ENCODE measurements at places on chromosomes 5 and 9.

GRCh38 chr9:137278721-137279711 lies 1.5 kb downstream of the TOR4A start:
- DNase-seq: no peak

GRCh38 chr5:17882760-17883488 lies 248.7 kb downstream of the TAF11L14 start:
- no peak for DNase-seq

GRCh38 chr9:117035546-117035945 lies 348.4 kb downstream of the TRIM32 start:
- no peak for DNase-seq

DNA sequence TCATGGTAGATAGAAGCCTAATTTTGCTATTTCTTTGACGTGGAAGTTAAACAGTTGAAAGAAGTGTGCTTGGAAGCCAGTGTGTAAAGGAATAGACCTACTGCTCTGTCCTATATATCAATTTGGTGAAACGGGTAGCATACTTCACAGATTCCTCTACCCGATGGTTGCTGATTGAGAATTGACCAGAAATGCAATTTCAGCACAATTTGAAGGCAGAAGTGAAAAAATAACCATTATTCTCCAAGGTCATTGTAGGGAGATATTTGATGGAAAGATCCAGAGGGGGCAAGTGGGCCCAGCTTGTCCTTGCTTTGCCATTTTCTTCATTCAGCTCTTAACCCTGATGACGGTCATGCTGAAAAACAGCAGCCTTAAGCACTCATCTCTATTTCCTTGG lies 15.3 kb downstream of the CDH12 start:
- no peak for DNase-seq

DNA sequence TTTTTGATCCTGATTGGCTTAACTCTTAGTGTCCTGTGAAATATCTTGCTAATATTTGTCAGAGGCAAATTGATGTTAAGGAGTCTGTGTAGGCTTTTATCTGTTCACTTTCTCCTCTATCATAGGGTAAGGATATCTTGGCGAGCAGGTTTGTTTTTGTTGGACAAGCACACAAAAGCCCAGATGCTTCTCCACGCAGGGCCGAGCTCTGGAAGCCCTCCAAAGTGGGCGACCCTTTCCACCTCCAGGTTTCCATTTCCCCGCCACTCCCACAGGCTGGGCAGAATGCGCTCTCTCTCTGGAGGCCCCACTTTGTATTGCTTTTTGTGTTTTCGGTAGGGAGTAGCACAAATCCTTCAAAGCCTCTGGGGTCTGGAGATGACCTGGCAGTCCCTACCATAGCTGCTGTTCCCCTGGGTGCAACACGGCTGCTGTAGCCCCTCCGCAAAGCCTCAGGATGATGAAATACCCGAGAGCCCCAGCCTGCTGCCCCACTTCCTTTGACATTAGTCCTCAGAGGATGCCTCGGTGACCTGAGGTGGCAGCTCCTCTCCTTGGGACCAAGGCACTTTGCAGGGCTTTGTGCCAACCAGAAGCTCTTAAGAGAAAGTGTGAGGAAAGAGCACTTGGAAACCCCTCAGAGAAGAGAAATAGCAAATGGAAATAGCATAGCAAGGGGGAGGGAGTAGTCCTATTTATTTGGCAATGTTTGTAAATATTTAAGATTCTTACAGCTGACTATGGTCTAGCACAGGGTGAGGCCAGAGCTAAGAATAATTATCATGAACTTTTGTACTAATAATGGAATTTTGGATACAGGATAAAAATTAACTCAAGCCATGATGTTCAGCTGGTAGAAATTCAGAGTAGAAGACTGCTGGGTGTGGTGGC lies 122.8 kb downstream of the ARHGEF28 start:
- no peak for DNase-seq

DNA sequence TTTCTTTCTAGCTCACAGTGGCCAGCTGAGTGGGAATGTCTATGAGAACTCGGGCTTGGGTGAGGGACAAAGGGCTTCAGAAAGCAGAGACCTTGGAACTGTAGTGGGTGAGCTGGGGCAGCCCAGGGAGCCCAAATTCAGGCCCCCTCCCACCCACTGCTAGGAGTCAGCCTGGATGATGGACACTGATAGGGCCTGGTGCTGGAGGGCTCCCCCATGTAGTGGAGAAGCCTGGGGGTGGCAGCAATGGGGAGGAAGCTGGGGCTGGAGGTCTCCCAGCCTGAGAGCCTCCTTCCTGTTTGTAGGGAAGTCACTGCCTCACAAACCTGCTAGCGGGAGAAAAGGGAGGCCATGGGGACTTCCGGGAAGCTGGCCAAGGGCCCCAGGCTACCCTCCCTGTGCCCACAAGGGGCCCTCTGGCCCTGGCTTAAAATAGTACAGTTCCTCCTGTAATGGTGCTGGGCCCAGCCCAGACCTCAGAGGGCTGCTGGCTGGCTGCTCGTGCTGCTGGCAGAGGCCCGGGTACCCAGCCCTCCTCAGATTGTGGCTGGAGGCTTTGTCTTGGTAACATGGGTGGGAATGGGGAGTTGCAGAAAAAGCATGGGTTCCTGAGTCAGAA lies 6.3 kb upstream of the NR5A1 start:
- peak; percentile 12 for DNase-seq

- DNase-seq: no peak
Measured at GRCh38 chr9:133181561-133181960, 17.8 kb upstream of the GBGT1 start.

- DNase-seq: no peak
Measured at GRCh38 chr9:113935677-113936380, 59.7 kb downstream of the ZNF618 start.

DNA sequence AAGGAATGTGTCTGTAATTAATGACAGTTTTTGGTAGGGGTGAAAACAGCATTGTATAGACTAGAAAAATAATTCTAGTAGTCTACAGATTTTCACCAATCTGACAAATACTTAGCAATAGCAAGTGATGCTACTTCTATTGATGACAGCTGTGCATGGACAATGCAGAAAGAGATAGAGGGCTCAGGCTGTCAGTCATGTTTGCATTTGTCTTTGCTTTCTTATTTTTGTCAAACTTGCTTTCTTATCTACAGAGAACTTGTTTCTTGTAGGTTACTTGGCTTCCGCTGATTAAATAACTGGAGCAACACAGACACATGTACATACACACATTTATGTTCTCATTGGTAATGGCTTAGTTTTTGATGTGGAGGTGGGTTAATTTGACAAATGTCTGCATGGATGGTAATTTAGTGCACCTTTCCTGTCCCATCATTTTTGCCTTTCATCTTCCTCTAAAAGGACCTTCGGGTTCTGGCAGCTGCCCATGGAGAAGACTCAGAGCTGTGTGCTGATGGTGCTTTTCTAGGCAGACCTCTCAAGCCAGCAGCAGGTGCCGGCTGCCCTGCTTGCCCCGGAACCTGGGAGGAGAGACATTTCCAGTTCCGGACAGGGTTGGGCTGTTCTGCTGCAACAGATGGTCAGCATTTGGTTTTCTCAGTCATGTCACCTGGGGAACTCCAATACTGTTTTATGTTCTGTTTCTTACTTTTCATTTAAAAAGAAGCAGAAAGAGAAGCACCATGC lies 28.8 kb downstream of the CAMK4 start:
- DNase-seq: no peak

GRCh38 chr9:128001779-128002298 lies 21.1 kb upstream of the EEIG1 start:
- DNase-seq: no peak

DNA sequence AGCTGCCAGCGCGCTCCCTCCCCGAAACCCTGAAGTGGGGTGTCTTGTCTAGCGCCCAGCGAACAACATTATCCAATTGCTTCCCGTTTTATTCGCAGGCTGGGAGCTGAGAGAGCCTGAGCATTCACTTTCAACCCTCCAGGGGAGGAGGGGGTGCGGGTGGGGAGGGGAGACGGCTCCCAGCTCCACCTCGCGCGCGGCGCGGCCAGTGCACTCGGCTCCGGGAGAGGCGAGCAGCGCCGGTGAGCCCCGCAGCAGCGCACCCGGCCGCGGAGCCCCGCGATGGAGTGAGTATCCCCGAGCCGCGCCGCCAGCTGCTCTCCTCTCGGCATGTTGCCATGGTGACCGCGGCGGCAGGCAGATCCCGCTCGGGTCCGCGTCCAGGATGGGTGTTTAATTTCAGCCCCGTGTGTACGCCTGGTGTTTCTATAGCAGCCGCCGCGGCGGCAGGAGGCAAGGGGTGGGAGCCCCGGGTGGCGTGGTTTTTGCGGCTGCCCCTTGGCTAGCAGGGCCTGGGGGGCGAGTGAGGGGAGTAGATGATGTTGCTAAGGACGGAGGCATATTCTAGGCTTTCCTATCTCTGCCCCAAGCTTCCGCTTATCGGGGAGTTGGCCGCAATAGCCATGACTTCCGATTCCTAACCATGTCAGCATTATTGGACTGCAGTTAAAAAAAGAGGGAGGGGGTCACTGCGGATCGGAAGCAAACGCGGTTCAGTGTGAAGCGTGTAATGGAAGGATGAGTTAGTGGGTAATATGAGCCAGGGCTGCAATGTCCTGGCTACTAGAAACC lies 139.2 kb upstream of the PALM2AKAP2 start:
- DNase-seq: no peak

GRCh38 chr5:177605667-177606066 lies 5.7 kb downstream of the B4GALT7 start:
- no peak for DNase-seq

DNA sequence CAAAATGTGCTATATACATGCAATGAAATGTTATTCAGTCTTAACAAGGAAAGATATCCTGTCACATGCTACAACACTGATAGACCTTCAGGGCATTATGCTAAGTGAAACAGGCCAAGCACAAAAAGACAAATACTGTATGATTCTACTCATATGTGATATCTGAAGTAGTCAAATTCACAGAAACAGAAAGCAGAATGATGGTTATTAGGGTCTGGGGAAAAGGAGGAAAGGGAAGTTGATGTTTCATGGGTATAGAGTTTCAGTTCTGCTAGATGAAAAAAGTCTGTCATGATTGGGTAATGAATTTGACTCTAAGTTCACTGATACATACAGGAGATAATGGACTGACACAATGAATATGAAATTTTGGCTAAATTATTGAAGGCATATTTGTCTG lies 11.2 kb upstream of the RIC1 start:
- peak; percentile 34 for DNase-seq

- DNase-seq: no peak
Measured at GRCh38 chr9:109499631-109500410, 1.7 kb upstream of the PTPN3 start.

- no peak for DNase-seq
Measured at GRCh38 chr5:170109059-170110031, 3.6 kb downstream of the FOXI1 start.

GRCh38 chr5:10695055-10695649 lies 65.9 kb downstream of the DAP start:
- no peak for DNase-seq

DNA sequence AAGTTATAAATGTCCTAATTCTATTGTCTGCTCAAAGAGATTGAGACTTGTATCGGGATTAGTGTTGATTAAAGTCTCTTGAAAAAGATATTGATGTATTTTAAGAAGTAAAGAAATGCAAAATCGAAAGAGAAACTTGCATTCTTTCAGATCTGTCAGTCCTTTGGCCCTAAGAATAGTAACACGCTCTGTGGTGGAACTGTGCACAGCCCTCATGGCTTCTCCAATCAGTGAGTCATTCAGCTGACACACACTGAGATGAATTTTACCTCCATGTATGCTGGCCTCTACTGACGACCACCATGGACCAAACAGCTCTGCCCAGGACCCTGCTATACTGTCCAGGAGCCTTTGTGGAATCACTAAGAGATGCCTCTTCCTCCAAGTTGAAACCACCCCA lies 232.4 kb downstream of the ESM1 start:
- peak; percentile 47 for DNase-seq

DNA sequence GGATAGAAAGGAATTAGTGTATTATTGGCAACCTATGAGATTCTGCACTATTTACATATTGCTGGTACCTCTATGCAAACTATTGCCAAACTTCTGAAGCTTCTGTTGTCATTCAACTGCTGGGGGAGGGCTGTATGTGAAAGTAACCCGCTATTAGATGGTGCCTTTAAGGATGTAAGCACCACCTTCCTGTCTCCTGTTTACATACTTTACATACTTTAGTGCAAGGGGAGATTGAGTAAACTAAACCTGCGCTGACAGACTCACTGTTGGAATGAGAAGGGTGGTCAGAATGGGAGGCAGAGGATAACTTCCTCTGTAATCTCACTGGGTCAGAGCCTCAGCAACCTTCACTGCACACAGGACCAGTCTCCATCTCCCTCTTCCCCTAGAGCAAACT lies 123.8 kb downstream of the NR3C1 start:
- no peak for DNase-seq

DNA sequence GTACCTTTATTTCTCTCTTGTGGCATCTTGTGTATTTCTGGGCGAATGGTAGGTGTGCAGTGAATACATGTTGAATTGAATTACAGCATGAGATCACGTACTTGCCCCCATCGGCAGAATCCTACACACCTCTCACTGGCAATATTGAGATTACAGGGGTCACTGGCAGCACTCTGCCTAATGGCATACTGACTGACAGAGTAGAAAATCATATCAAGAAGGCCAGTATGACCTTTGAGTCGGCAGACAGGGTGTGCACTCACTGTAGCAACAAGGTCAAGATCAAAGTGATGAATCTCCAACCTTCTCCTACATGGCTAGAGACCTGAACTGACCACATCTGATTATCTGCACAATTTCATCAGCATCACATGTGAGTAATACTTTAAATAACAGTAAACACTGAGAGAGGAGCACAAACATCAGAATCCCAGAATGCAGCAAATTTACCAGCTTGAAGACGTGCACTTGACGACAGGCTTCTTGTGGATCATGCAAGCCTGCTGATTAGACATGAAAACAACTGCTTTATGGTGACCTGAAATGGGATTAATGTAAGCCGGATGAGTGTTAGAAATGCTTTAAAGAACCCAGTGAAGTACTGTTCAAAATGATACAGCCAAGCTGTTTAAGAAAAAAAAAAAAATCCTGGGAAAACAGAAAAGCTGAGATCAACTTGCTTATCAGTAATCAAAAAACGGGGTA lies 267.1 kb upstream of the EFNA5 start:
- no peak for DNase-seq

DNA sequence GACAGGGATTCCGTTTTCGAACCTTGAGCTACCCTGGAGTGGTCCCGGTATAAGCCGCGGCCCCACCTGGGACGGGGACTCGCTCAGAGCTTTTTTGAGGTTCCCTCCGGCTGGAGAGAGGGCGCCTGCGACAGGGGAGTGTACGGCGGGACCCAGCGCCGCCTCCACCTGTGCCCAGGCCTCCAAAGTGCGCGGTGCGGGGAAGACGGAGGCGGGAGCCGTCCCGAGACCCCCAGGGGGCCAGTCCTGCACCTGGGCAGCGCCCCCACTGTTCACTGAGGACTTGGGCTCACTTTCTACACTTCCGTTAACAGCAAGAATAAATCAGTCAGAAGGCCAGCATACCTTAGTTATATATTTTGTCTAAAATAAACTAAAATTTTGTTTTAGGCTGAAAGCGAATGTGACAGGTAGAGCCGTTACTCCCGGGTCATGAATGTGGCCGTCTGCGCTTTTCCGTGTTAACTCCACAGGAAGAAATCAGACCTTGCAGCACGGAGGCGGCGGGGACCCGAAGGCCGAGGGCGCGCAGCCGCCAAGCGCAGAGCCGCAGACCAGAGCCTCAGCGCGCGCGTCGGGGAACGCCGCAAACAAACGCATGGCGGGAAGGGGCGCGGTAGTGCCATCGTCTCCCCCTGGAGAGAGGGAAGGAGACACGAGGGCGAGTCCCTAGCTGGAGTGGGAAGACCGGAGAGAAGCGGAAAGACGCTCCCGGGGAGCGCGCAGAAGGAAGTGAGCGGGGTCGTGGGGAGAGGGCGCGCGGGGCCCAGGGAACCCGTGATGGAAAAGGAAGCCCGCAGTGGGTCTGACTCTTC lies 14.1 kb downstream of the TRIM7 start:
- DNase-seq: no peak

GRCh38 chr5:87383216-87383615 lies 29.5 kb downstream of the CCNH start:
- no peak for DNase-seq

- no peak for DNase-seq
Measured at GRCh38 chr5:88459971-88460370, 191.3 kb upstream of the TMEM161B start.
